ENCODE measurements at places on chromosomes 2 and 18. TPM values are rescaled to one million over a fixed set of nuclear protein-coding genes. Genes with fewer than 3 reads are reported as not detected.

Gene PLCL1
- 26.2 TPM for total RNA-seq

Gene NT5DC4
- total RNA-seq = not detected

Gene SLC5A7
- total RNA-seq = 0.14 TPM

Gene MATN3
- total RNA-seq = 1.3 TPM

Gene GAREM1
- total RNA-seq = 12.0 TPM

Gene FEV
- total RNA-seq = not detected

Gene EFR3B
- total RNA-seq = 1.4 TPM

Gene SKOR2
- not detected for total RNA-seq

- no peak for DNase-seq
Measured at GRCh38 chr2:224180810-224181209, 141.7 kb upstream of the SERPINE2 start.

DNA sequence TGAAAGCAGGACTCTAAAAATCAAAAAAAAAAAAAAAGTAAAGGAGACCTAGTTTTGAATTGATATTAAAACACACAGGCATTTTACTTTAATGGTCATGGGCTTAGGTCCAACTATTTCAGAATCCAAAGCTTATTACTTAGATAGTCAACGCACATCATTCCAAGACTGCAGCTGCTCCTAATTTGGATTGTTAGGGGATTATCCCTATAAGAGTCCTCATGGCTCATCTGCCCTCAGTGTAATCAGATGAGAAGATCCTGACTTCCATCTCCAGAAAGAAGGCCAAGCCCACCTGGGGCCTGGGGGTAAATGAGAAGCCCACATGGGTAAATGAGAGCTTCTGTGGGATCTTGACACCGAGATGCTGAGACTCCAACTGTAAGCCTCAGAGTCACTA lies 424.2 kb downstream of the NRXN1 start:
- no peak for DNase-seq

DNA sequence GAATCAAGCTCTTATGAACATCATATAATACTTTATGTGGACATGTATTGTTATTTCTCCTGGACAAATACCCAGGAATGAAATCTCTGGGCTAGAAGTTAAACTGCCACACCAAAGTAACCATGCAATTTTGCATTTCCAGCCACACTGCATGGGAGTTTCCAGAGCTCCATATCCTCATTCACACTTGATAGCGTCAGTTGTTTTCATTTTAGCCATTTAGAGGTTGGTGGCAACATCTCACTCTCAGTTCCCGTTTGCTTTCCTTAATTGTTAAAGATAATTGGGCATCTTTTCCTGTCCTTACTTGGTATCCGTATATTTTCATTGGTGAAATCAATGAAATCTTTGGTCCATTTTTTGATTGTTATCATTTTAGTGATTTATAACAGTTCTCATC lies 47.8 kb downstream of the SH3YL1 start:
- DNase-seq = no peak

DNA sequence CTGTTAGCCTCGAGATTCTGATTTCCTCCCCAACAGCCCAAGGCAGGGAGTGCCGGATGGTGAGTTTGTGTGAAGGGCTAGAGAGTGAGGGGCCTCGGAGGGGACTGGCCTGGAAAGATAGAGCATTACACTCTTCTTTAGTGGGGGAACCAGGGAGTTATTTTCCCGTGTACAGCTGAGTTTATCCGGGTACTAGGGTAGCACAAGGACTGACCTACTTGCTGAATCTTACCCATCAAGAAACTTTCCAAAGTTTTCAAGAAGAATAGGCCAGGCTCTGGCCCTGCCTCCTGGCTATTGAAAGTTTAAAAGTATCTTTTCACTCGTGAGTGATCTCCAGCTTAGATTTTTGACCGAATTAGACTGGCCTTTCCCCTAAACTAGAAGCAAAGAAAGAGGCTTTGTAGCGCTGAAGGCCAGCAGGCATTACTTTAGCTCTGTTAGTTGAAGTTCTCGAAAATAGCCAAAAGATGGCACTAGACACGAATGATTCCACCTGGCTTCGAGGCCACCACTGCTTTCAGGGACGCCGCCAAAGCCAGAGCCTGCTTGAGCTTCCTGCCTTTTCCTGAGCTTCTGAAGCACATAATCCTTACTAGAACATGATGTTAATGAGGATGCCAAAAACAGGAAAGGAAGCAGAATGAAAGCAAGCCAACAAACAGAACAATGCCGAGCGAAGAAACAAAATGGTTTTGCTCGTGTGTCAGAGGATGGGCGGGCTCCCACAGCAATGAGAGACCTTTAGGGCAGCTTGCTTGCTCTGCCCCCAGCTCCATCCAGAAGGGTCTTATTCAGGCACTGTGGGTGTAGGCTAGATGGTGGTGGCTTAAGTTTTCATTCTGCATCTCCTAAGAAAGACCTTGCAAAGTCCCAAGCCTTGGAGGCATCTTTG lies 55.8 kb downstream of the TSN start:
- DNase-seq = no peak

DNA sequence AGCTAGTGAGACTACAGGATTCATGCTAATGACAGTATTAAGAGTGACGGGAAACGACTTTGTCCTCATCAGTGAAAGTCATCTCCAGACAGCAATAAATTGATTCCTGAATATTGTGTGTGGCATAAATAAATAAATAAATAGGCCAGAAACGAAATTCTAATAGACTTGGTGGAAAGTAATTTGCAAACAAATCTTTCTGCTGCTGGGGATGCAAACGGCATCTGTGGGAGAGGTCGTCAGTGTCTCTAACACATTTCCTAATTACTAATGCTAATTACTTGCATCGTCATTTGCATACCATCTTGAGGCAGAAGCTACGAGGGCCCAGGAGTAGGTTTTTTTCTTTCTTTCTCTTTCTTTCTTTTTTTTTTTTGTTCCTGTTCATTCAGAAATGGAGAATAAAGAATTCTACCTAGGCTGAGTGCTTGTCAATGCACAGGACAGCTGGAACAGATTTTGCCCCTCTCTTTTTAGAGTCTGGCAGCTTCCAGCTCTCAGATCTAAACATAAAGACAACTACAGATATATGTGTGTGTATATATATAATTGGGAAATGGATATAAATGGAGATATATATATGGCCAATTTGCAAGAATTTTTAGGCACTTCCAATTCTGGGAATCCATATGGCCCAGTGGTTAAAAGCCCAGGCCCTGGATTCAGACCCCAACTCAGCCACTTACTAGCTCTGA lies 75.1 kb downstream of the SPP2 start:
- no peak for DNase-seq

DNA sequence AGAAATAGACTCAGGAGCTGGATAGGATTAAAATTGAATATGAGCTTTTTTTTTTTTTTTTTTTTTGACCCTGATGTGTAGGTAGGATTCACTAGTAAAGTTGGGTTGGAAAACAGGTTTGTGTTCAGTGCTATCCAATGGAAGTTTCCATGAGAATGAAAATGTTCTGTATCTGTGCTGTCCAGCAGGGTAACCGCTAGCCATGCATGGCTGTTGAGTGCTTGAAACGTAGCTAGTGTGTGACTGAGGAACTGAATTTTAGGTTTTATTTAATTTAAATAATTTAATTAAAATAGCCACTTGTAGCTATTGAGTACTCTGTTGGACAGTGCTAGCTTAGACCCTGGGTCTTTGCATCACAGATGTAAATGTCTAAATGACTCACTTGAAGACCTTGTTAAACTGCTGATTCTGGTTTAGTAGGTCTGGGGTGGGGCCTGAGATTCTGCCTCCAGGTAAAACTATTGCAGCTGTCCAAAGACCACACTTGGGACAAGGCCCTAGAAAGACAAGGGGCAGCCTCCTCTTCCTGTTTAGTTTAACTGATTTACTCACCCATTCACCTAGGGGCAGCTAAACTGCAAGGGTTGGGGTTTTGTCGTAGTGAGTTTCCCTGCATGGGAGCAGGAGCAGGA lies 84.7 kb upstream of the STON1 start:
- no peak for DNase-seq

DNA sequence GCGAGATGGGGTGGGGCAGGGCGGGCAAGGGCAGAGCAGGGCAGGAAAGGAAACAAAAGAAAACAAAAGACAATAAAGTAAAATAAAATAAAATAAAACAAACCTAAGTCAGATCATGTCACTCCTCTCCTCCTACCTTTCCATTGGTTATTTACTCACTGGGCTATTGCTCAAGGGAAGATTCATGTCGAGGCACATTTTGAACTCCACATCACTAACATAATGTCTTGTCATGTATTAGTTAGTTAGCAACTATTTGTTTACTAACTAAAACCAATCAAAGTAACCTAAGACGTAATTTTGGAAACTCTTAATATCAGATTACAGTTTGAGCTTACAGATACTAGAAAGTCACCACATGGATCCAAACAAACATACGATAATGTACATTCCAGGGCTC lies 2.2 kb downstream of the C1D start:
- DNase-seq = no peak

DNA sequence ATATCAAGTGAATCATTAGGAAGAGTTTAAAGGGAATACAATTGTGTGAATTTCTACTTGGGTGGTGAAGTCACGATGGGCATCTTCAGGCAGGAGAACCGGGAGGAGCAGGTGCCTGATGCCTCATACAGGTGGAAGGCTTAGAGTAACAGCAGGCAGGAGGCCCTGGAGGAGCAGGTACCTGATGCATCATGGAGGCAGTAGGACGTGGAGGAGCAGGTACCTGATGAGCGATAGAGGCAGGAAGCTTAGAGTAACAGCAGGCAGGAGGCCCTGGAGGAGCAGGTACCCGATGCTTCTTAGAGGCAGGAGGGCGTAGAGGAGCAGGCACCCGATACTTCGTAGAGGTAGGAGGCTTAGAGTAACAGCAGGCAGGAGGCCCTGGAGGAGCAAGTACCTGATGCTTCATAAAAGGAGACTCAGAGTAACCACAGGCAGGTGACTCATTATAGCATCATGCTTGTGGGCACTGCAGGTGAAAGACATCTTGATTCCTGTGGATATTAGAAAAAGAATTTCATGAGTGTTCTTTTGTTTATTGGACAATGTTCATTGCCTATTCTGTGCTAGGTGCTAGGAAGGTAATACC lies 133.9 kb downstream of the ATP9B start:
- no peak for DNase-seq

All from thoracic aorta (tissue), 2 donors.